Cerebellar cortex (tissue), 1 donor: ENCODE measurements at places on chromosomes 7 and 10.
A peak's percentile ranks its signal among the peaks of the same experiment; 100 is the strongest.

GRCh38 chr10:66782776-66783175 lies 143.1 kb upstream of the LRRTM3 start:
- no peak for DNase-seq

DNA sequence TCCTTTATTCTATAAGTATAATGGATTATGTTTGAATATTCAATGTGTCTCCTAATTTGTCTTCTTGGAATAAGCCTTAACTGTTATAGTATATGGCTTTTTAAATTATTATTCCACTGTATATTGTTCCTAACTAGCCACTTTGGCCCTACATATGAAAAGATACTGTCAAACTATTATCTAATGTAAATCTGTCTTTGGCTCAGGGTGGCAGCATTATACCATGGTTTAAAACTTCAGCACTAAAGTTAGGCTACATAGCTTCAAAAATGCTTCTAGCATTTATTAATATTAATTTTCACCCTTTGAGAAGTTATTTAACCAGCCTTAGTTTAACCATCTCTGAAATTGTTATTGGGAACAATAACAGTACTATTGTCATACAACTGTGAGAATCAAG lies 543.1 kb upstream of the MBL2 start:
- DNase-seq: no peak

GRCh38 chr10:95755511-95756004 lies 405 bp upstream of the ENTPD1 start:
- no peak for DNase-seq

GRCh38 chr7:123393623-123394022 lies 140.8 kb downstream of the IQUB start:
- DNase-seq: no peak

GRCh38 chr7:51727441-51727840 lies 410.8 kb upstream of the COBL start:
- no peak for DNase-seq

DNA sequence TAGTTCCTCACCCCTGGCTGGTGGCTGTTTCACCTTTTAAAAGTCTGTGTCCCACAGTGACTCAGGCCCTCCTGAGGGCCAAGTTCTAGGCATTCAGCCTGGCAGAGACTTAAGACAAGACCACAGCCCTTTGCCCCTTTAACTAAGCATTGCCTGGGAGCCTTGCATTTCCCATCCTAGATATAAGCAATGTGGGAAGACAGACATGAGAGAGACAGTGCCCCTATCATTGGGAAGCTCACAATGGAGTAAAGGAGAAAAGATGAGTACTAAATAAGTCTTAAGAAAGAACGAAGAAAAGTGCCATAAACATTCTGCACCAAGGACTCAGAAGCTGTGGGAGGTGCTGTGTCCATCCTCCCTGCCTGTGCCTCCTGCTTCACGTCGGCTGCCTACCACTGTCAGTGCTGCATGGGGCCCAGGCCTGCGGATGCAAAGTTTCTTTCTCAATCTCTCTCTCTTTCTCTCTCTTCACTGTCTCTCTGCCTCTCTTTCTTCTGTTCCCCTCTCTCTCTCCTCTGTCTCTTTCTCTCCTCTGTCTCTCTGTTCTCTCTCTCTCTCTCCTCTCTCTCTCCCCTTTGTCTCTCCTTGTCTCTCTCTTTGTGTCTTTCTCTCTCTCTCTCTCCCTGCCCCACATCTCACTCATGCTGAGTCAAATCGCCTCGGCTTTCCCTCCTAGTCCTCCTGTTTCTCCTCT lies 21.5 kb downstream of the GPRIN2 start:
- DNase-seq: no peak

DNA sequence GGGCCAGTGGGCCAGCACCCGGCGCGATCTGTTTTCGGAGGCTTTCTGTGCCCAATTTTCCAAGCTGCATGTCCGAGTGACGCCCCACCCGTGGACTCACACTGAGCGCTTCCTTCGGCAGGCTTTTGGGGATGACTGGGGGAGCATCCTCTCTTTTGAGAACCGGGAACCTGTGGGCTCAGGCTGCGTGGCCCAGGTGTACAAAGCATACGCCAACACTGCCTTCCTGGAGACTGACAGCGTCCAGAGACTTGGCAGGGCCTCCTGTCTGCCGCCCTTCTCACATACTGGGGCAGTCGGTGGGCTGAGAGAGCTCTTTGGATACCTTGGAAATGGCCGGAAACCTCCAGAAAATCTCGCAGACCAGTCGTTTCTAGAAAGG lies 1.0 kb downstream of the ADCK2 start:
- peak; percentile 71 for DNase-seq
